ENCODE measurements at places on chromosomes 11 and 22.

DNA sequence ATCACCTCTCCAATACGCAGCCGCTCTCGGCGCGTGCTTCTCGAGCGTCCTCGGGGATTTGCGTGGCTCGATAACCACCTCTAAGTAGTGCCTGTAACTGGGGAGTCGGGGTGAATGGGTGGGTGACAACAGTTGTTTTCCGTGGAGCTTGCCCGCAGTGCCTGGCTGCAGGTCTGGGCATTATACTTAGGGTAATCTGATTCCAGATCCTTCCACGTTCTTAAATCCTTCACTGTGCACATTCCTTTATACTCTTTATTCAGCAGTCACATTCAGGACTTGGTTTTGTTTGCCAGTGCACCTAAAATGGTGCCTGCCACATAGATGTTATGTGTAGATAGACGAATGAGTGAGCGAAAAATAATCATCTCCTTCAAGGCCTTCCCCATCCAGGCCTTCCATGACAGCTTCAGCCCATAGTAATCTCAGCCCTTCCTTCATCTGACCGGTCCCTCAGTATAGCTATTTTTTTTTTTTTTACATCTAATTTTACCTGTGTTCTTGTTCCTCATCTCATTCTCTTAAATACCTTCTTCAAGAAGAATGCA is 602 bp downstream of the NAT10 start:
- DNase-seq: no peak

GRCh38 chr22:39789788-39790187 is 103.8 kb downstream of the ENTHD1 start:
- no peak for DNase-seq

- DNase-seq: no peak
Observed at GRCh38 chr11:65503949-65504673, 5.3 kb downstream of the MALAT1 start.

GRCh38 chr11:83009999-83010398 is 61.7 kb downstream of the RAB30 start:
- DNase-seq: no peak

- DNase-seq: no peak
Observed at GRCh38 chr11:62493801-62494200, 52.8 kb downstream of the AHNAK start.

Data from CD4-positive, alpha-beta T cell (primary cell).